ENCODE measurements at places on chromosomes 6 and 20. TPM values are rescaled to one million over a fixed set of nuclear protein-coding genes. Genes with fewer than 3 reads are reported as not detected.

DNA sequence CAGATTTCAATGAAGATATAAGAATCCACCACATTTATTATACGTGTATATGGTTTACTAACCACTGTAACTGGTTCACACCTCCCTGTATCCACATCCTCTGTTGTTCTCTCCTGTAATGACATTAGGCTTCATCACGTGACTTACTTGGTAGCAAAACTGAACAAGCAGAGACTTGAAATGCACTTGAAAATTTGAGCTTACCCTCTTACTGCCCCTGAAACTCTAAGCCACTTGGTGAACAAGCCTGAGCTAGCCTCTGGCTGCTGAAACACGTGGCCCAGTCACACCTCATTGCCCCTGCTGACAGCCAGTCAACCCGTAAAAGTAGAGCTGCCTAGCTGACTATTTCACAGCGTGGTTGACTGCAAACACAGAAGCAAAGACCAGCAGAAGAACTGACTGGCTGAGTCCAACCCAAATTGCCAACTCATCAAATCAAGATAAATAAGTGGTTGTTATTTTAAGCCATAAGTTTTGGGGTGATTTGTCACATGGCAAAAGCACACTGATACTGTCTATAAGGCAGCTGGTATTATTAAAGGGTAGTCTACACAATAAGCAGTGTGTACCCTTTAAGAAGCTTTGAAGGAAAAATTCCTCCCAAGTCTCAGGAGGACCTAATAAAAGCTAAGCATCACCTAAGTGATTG, 109.0 kb downstream of the RALGAPA2 start:
- DNase-seq: no peak

DNA sequence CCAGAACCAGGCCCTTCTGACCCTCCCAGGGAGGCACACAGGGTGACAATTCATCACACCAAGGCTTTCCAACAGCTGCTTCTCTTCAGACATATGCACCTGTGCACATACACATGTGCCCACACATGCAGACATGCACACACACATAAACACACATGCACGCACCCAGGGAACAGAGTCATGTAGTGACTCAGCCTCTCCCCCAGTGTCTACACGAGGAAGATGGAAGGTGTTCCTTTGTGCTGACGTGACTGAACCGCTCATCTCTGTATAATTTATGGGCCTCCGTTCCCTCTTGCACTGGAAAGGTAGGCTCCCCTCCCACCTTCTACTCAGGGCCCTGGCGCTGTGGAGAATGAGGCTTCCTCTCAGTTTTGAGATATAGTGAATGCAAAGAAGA, 23.8 kb upstream of the PLEKHG1 start:
- no peak for DNase-seq

DNA sequence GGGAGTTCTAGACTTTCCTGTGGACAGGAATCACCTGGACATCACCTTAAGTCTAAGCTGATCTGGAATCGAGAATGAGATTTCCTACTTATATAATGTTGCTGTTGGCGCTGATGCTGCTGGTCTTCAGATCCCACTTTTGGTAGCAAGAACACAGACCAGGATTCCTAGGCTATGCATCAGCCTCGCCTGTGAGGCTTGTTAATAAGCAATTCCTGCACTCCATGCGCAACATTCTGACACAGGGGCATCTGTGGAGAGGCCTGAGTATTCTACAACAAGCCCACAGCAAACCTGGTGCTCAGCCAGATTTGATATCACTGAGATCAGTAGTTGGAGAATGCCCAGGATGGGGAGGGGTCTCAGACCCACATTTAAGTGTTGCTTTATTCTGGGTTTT, 52.0 kb upstream of the TRIM26 start:
- no peak for DNase-seq

HLA-G gene
- total RNA-seq: not detected

RSPO3 gene
- total RNA-seq: 11.8 TPM
